Cerebellum (tissue), 4 donors: ENCODE measurements at places on chromosomes 16 and 17. TPM values are rescaled to one million over a fixed set of nuclear protein-coding genes. Genes with fewer than 3 reads are reported as not detected.

DNA sequence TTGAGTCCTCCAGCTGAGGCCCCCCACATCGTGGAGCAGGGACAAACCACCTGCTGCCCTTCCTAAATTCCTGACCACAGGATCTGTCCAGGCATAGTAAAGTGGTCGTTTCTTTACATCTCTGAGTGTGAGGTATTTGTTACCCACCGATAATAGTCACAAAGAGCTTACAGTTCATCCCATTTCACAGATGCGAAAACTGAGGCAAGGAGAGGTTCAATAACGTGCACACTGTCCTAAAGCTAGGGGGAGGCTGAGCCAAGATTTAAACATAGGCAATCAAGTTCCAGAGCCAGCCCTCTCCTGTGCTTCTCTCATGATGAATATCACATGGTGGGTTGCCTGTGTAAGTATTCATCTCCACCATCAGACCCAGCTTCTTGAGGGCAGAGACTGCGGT, 135.4 kb downstream of the CCT6B start:
- DNase-seq, result no peak

NLRC3 gene
- 0.73 TPM for total RNA-seq

DNA sequence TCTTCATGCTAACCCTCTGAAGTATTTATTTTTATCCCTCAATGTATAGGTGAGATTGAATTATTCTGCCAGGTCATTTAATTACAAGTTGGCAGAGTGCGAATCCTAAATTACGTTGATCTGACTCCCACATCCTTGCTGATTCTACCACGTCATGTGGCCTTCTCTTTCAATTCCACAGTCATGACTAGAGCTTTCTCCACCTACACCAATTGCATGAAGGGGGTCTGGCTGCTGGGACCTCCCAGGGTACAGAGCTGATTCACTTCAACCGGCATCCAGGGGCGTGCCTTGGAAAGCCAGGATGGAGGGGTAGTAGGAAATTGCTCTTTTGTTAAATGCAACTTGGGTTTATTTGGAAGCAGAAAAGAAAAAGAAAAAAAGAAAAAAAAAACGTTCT, 41.1 kb upstream of the CDH13 start:
- DNase-seq, result no peak

SLC13A2 gene
- not detected for total RNA-seq

- no peak for DNase-seq
Observed at GRCh38 chr16:4536391-4537106, 2.0 kb downstream of the CDIP1 start.

DNA sequence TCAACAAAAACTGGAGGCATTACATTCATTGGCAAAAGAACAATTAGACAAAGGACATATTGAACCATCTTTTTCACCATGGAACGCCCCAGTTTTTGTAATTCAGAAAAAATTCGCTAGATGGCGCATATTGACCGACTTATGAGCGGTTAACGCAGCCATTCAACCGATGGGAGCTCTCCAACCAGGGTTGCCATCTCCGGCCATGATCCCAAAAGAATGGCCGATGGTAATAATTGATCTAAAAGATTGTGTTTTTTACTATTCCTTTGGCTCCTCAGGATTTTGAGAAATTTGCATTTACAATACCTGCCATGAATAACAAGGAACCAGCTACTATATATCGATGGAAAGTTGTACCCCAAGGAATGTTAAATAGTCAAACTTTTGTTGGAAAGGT, 21.4 kb downstream of the ALOX15B start:
- peak; percentile 84 for DNase-seq

GRCh38 chr16:28317040-28317880, 24.9 kb downstream of the SBK1 start:
- peak; percentile 64 for DNase-seq

- DNase-seq, result no peak
Observed at GRCh38 chr16:3051494-3051893, 5.1 kb downstream of the MMP25 start.

GRCh38 chr16:53515811-53516210, 12.8 kb upstream of the AKTIP start:
- no peak for DNase-seq

DNA sequence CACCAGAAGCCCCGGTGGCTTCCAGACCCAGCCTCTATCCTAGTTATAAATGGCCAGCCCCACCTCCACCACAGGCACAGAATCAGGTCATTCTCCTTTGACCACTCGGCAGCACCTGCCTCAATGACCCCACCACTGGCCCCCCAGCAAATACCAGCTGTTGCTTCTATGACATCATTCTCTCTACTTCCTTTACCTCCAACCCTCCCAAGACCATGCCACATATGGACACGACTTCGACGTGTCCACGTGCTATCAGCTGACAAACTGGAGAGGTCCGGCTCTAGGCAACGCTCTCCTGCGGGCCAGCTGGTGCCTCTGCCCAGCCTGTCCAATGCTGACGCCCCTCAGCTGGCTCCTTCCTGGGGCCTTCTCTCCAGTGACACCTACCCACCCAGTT, 5.9 kb downstream of the ALYREF start:
- DNase-seq, result no peak

GRCh38 chr17:15942207-15942833, 2.6 kb upstream of the ADORA2B start:
- no peak for DNase-seq

- no peak for DNase-seq
Observed at GRCh38 chr17:43171586-43172487, 823 bp downstream of the NBR1 start.

CCL7 gene
- not detected for total RNA-seq

- peak; percentile 92 for DNase-seq
Observed at GRCh38 chr17:38559051-38559879, 46.5 kb downstream of the SRCIN1 start.

AATK gene
- total RNA-seq, result 7.3 TPM

PLEKHH3 gene
- total RNA-seq, result 5.0 TPM

DNA sequence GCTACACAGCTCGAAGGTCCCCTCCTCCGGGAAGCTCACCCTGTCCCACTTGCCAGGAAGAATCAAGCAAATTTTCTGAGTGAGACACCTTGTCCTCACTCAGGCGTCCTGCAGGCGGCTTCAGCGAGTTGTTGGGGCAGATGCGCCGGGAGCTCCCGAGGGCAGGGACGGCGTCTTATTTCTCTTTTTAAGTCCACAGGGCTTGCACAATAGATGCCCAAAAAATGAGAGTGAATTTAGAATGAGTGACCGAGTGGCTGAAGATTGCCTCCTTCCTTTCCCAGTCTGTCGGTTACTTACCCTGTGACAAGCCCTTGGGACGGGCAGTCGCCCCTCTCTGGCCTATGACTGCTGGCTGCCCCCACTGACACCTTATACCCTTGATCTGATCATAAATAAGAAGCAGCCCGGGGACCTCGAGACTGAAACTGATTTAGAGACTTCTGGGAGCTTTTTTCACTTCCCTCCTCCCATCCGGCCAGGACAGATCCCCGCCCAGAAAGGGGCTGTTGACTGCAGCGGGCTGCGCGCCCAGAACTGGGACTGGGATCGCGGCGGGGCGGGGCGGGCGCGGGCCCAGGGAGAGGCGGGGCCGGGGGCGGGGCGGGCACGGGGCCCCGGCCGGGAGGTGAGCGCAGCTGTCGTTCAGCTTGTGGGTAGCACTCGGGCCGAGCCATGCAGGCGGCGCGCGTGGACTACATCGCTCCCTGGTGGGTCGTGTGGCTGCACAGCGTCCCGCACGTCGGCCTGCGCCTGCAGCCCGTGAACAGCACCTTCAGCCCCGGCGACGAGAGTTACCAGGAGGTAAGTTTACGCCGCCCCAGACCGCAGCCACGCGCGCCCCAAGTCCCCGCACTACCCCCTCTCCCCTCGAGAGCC, at the start of gene TTYH2:
Gene TTYH2, plus strand, starts transcription at position 659 of the 879 bp plus-strand sequence. Its CDS starts 17 bp downstream, at position 676.
- DNase-seq, result peak; percentile 74
